ENCODE measurements at places on chromosomes 5 and 9.

DNA sequence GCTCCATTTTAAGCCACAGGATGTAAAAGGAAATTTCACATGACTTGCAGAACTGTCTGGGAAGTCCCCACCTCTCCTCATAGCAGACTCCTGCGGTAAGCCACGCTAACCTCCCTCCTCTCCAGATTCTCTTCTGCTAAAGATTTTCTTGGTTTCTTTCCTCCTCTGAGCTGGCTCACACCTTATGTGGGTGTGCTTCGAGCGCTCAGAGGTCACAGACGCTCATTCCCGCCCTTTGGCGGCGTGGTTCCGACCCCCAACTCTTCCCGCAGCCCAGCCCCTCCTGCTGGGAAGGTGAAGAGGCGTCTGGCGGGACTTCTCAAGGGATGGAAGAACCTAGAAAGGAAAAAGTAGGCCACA is 32.9 kb upstream of the CDK20 start:
- DNase-seq = no peak

GRCh38 chr5:133256276-133256675 is 204.5 kb downstream of the HSPA4 start:
- no peak for DNase-seq

DNA sequence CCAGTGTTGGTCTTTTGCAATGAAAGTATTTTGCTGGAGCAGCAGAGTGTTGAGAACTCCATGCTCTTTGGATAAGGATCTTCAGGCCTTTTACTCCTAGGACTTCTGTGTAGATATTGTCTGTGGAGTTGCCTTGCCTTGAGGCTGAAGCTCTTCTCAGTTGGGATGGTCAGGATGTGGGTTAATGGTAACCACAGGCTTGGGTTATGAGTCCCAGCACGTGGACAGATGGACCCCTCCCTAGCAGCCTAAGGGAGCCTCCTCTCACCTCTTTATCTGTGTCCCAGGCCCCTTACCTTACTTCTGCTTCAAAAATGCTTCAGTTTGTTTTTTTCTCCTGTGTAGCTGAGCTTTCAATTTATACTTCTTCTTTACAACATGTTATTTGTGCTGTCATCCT is 109.9 kb downstream of the MEGF10 start:
- DNase-seq = no peak

DNA sequence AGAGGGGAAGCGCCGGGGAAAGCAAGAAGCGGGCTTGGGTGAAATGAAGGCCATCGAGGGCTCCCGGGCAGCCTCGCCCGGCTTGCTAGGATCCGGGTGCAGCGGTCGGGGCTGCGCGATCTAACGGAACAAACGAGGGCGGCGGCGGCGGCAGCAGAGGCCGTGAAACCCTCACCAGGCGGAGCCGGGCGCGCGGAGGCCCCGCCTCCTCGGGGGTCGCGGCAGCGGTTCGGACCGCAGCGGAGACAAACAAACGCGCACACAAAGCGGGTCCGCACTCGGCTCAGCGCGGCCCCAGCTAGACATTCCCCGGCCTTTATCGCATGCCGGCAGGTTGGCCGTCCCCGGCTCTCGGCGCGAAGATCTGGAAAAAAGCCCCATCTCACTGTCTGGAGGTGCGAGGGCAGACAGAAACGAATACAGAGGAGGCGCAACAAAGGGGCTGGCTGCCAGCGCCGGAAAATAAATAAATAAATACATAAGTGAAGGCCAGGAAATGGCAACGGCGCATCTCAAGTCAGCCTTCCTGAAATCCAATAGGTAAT is 10.5 kb upstream of the TRIM36 start:
- no peak for DNase-seq
